GM23338 (cell line): ENCODE measurements at places on chromosomes 12 and 14. TPM values are rescaled to one million over a fixed set of nuclear protein-coding genes. Genes with fewer than 3 reads are reported as not detected.

- DNase-seq: no peak
Measured at GRCh38 chr12:58074259-58074658, 132.9 kb downstream of the ATP23 start.

GRCh38 chr14:62428429-62429203 lies 616.6 kb downstream of the KCNH5 start:
- DNase-seq: no peak

GRCh38 chr14:37655418-37655817 lies 60.0 kb downstream of the TTC6 start:
- no peak for DNase-seq

DNA sequence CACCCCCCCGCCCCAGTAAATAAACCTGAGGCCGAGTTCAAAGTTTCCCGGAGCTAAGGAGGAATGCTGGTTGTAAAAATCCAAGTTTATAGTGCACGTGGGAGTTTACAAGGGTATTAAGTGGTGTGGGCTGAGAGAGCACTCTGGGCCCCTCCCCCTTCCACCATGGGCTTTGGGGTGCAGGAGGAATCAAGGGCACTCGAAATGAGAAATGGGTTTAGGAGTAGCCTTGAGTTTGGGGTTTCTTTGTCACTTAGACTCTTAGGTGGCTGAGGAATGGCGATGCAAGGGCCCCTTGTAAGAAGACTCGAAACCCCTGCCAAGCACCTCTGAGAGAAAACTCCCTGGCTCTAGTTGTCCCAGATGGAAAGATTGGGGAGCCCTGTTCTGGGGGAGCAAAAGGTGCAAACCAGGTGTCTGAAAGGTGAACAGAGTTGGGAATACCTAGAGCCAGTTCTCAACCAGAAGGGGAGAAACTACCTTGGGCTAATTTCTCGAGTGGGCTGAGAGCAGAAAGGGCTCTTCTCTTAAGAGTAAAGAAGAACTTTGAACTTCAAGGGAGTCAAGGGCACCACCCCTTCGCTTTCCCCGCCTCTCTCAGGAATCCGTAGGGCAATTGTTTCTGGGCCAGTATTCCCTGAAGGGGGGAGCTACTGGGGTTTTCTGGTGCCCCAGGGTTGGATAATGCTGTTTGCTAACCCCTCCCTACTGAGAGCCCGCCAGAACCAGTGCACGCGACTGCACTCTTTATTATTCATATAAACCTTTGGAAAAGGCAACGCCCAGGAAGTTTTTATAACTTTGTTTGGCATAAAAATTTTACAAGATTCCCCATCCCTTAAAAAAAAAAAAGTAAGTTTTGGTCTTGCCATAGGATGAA lies 4.0 kb upstream of the HOTAIR start:
- peak; percentile 58 for DNase-seq

DNA sequence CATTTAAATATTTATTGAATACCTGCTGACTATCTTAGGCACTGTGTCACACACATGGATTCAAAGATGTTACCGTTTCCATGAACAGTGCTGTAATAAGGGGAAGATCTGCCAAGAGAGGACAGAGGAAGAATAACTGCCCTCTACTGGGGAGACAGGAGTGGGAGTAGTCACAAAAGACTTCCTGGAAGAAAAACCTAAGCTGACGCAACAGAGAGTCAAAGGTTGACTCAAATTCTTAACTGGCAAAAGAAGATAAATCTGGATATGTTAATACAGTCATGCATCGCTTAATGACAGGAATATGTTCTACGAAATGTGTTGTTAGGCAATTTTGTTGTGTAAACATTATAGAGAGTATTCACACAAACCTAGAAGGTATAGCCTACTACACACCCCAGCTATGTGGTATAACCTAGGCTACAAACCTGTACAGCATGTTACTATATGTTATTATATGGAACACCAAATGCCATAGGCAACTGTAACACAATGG lies 51.5 kb downstream of the DCAF5 start:
- DNase-seq: peak; percentile 64

DNA sequence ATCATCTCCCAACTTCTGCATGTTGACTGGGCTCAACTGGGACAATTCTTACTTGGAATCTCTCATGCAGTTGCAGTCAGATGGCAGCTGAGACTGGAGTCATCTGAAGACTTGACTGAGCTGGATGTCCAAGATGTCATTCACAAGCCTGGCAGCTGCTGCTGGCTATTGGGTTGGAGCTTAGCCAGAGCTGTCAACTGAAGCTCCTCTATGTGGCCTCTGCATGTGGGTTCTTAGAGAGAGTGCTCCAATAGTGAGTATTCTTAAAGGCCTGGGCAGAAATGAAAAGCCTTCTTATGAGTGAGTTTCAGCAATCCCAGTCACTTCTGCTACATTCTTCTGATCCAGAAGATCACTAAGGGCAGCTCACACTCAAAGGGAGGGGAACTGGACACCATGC lies 440.9 kb downstream of the LRIG3 start:
- DNase-seq: no peak

DNA sequence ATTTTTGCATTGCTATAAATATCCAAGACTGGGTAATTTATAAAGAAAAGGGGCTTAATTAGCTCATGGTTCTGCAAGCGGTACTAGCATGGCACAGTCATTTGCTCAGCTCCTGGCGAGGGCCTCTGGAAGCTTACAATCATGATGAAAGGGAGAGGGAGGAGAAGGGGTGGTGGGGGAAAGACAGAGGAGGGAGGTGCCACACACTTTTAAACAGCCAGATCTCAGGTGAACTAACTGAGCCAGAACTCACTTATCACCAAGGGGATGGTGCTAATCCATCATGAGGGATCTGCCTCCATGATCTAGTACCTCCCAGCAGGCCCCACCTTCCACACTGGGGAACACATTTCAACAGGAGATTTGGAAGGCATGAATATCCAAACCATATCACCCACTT lies 476.3 kb downstream of the PCNX1 start:
- DNase-seq: no peak

GRCh38 chr14:50101417-50101816 lies 15.0 kb downstream of the VCPKMT start:
- DNase-seq: no peak

- no peak for DNase-seq
Measured at GRCh38 chr12:76704693-76705092, 59.2 kb upstream of the ZDHHC17 start.

GRCh38 chr12:96912261-96912660 lies 5.2 kb downstream of the NEDD1 start:
- no peak for DNase-seq

DNA sequence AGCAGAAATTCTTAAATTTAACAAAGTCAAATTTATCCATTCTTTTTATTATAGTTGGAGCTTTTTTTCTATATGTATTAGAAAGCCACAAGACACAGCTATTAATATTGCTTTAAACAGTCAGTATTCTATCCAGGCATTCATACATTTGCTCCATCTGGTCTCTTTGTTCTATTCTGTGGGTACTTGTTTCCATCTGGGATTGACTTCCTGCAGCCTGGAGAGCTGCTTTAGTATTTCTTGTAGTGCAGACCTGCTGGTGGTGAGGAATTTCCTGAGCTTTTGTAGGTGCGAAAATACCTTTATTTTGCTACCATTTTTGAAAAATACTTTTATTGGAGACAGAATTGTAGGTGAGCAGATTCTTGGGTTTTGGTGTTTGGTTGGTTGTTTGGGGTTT lies 29.0 kb downstream of the CCDC60 start:
- DNase-seq: peak; percentile 48

GRCh38 chr12:95022477-95022876 lies 19.0 kb upstream of the NDUFA12 start:
- no peak for DNase-seq

DNA sequence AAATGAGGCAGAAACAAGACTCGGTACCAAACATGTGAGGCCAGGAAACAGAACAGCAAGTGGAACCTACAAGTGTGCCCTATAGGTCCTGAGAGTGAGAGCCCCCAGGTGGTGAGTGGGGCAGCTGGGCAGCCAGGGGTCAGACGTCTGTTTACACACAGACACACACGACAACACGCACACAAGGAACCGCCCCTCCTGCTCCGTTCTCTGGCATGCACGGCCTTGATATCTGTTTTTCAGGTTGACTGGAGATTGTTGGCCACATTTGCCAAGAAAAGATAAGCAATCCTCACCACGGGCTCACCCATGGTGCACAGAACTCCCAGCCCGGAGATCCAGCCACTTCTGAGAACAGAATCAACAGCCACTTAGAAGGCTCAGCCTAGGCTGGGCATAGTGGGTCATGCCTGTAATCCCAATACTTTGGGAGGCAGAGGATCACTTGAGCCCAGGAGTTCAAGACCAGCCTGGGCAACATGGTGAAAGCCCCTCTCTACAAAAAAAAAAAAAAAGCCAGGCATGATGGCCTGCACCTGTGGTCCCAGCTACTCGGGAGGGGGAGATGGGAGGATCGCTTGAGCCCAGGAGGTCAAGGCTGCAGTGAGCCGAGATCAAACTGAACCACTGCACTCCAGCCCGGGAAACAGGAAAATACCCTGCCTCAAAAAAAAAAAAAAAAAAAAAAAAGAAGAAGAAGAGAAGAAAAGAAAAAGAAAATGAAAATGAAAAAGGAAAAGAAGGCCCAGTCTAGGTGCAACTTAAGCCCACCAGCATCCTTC lies 19.4 kb upstream of the EIF5 start:
- DNase-seq: no peak

- DNase-seq: no peak
Measured at GRCh38 chr12:123840765-123841425, 78.8 kb downstream of the DNAH10 start.

GRCh38 chr12:23628806-23629205 lies 320.7 kb downstream of the SOX5 start:
- DNase-seq: peak; percentile 16

DNA sequence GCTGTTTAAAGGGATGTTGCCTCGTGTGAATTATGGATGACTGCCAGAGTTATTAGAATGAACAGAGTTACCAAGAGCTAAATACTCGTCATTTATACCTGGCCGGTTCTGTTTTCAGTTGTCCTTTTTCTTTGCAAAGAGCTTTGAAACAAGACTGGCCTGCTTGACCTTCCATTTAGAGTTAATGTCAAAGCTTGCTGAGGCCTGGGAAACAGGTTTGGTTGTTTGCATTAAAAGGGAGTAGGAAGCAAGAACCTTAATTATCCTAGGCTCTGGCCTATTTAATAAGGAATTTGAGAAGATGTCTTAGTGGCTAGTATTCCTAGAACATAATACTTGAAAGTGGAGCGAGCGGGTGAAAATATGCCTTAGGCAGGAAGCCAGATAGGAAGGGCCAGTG lies 233.3 kb downstream of the CACNA1C start:
- DNase-seq: no peak

DNA sequence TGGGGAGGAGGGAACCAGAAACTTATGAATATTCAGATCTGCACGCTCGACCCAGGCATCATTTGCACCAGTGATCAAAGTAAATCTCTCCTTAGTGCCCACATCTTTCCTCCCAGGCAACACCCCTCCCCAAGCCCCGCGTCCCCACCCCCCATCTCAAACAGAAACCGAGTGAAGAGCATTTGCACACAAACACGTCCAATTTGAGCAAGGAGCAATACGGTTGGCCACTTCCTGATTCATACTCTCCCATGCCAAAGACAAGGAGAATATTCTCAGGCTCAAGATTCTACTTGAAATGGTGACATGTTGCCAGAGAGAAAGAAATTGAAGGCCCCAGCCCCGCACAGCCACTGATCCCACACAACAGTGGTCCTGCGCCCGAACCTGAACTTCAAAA lies 7.1 kb downstream of the FOXN3 start:
- no peak for DNase-seq

- DNase-seq: no peak
Measured at GRCh38 chr12:120705618-120706017, 4.6 kb upstream of the UNC119B start.

- DNase-seq: no peak
Measured at GRCh38 chr12:88172844-88173407, 30.8 kb downstream of the TMTC3 start.

DNA sequence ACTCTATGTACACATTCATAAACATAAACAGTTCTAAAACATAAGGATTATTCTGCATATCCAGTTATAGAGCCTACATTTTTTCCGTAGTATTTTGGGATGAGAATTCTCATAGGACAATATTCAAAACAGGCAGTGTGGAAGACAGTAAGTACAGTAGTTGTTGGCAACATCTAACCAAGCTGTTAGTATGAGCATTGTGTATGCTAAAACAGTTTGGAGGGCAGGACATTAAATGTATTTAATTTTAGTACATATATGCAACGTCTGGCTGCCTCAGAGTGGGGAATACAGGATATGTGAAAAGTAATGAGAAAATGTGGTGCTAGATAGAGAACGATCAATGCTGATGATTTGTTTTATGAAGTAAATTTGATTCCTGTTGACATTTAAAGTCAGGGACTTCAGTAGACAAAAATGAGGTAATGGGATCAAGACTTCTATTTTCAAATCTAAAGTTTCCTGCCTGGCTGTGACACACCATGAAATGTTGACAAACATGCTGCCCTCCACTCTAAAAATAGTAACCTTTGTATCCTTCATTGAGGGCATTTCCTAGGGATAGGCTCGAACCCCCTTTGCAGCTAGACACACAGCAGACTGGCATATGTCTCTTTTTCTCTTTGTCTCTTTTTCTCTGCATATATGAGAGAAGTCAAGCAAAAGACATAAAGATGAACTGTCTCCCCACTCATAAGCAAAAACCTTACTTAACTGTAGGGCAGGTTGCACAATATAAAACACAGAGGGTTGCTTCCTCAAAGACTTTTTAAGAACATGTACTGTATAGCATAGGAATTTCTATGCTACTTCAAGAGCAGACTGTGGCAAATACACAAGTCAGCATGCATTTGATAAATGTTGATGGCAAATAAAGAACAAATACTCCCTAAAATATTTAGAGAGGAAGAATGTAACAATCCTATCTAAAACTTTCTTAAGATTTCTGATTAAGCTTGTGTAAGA lies 75.5 kb upstream of the GTF2A1 start:
- no peak for DNase-seq

- no peak for DNase-seq
Measured at GRCh38 chr14:35375558-35376025, 29.0 kb downstream of the NFKBIA start.

DNA sequence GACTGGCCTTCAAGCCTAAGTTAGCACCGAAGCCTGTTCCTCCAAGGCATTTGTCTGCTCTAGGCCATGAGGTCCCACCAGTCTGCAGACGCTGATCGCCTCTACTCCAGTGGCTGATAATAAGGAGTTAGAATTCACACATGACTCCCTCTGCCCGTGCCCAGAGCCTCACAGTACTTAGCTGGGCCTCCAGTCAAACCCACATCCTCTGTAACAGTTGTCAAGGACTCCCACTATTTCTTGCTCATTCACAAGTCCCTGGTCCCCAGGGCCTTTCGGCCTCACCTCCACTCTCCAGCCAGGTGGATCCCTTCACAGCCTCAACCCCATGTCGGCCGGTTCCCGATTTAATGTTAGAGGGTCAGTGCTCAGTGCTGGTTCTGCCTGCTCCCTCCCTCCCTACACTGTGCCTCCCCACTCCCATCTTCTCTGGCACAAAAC lies 6.3 kb upstream of the KRT5 start:
- DNase-seq: no peak

GRCh38 chr12:18284386-18284785 lies 23.1 kb downstream of the PIK3C2G start:
- no peak for DNase-seq

- no peak for DNase-seq
Measured at GRCh38 chr14:103126088-103126872, 3.0 kb downstream of the TNFAIP2 start.

GRCh38 chr14:100340423-100340813 lies 17.3 kb downstream of the SLC25A47 start:
- DNase-seq: no peak

Gene DPF3
- 1.0 TPM in 1 of 2 replicates, not detected in the other for total RNA-seq

Gene OR4E1
- not detected in 2 replicates for total RNA-seq

Gene MMP14
- total RNA-seq: 48.9 and 56.4 TPM in 2 replicates

Gene NEMF
- 54.7 and 58.4 TPM in 2 replicates for total RNA-seq

Gene KLRG1
- total RNA-seq: 5.1 and 8.0 TPM in 2 replicates

Gene PIWIL1
- total RNA-seq: not detected in 2 replicates
